ENCODE measurements at places on chromosomes 16 and 17.

GRCh38 chr17:42077755-42078154 is 20.5 kb downstream of the ZNF385C start:
- no peak for DNase-seq

DNA sequence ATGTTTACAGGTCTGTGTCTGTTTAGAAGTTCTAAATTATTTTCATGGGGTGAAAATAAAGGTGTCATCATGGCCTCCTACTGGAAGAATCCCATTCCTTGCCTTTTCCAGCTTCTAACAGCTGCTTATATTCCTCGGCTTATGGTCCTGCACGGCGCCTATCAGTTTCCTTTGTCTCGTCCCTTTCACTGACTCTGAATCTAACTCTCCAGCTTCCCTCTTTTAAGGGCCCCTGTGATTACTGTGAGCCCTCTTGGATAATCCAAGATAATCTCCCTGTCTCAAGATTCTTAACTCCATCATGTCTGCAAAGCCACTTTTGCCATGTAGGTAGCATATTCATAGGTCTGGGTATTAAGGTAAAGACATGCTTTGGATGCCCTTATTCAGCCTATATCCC is 441.0 kb upstream of the ERCC4 start:
- no peak for DNase-seq

DNA sequence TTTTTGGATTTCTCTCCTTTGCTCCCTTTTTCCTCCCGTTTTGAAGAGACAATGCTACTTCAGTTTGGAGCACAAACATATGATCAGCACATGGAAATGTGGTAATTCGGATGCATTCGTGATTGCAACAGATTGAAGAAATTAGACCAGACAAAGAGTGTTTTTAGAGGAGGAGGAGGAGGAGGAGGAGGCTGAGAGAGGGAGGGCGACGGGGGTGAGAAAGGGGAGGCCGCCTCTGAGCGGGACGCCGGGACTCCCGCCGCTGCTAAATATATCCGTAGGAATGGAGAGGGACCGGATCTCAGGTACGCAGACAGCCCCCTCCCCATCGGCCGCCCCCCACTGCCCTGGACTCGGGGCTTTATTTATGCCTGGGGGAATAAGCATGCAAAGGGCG is 179.3 kb downstream of the SEC14L1 start:
- no peak for DNase-seq

DNA sequence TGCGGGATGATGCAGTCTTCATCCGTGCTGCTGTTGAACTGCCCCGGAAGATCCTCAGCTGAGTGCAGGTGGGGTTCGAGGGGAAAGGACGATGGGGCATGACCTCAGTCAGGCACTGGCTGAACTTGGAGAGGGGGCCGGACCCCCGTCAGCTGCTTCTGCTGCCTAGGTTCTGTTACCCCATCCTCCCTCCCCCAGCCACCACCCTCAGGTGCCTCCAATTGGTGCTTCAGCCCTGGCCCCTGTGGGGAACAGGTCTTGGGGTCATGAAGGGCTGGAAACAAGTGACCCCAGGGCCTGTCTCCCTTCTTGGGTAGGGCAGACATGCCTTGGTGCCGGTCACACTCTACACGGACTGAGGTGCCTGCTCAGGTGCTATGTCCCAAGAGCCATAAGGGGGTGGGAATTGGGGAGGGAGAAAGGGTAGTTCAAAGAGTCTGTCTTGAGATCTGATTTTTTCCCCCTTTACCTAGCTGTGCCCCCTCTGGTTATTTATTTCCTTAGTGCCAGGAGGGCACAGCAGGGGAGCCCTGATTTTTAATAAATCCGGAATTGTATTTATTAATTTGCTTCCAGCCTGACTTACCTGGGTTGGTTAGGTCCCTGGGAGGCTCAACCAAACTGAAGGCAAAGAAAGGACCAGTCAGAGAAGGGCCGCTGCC is 5.8 kb downstream of the TRAF4 start:
- DNase-seq, result no peak

- DNase-seq, result peak; percentile 27
These were observed 574 bp downstream of the MPP3 start for GRCh38 chr17:43832168-43832975.

DNA sequence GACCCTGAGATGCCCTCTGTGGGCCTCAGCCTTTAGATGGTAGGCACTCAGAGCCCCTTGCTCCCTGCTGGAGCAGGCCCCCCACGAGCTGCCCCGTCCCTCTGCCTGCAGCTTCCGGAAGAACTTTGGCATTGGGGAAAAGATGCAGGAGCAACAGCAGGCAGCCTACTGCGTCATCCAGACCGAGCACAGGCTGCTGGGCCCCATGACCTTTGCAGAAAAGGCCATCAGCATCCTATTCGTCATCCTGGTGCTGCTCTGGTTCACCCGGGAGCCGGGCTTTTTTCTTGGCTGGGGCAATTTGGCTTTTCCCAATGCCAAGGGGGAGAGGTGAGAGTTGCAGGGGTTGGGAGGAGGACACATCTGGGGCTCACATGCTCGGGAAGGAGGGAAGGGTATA is 12.7 kb upstream of the FOXN1 start:
- no peak for DNase-seq

GRCh38 chr17:61384354-61384691 is 15.3 kb upstream of the TBX2 start:
- DNase-seq, result no peak

DNA sequence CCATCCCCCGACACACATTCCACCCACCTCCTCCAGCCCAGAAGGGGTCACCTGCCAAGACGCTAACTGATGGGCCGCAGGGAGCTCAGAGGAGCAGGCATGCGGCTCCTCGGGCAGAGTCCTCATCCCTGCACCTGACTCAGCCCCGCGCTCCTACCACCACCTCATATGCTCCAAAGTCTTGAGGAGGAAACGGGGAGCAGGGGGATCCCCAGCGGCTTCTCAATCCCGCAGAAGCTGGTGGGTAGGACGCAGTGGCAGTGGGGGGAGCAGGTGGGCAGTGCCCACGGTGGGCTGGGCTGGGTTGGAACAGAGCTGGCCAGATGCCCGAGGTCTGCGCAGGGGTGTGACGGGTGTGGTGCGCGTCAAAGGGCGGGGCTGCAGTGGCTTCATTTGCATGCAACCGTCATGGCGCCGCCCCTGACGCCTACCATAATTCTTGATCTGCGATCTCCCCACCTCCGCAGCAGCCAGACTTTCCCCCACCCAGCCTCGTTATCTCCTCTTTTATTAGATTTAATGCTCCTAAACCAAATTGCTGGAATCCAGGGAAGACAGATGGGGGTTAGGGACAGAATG is 39.0 kb upstream of the EMP2 start:
- no peak for DNase-seq

DNA sequence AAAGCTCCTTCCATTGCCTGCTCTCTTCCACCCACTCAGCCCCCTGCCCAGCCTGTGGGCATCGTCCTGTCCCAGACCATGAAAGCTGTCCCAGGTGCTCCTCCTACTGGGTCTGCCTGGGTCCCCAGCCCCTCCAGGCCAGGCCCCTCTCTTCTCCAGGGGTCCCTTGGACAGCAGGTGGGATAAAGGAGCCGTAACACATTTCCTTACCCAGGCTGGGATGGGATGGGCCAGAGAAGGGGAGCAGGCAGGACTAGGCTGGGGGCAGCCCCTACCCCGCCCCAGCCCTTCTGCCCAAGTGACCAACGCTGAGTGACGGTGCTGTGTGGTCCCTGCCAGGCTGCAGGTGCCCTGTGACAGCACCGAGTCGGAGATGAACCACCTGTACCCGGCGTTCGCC is 80.1 kb downstream of the MGAT5B start:
- no peak for DNase-seq

- DNase-seq, result no peak
These were observed at the start of gene CENPX for GRCh38 chr17:82022310-82022980. Gene CENPX, minus strand, starts transcription at chr17:82022878. Its CDS starts 17 bp downstream, at chr17:82022861.

DNA sequence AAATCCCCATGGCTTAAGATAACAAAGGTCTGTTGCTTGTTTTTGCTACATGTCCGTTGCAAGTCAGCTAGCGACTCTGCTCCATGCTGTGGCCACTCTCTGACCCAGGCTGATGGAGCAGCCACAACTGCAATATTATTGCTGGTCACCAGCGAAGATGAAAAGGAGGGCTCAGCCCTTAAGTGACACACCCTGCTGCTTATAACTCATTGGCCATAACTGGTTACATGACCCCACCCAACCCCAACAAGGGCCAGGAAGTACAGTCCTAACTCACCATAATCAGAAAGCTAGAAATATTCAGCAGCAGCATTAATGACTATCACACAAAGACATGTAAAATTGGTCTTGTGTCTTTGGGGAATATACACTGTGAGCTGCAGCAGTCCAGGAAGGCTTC is 224.3 kb downstream of the SOX9 start:
- DNase-seq, result no peak

- no peak for DNase-seq
These were observed 14.8 kb upstream of the ZFP90 start for GRCh38 chr16:68524069-68524820.

DNA sequence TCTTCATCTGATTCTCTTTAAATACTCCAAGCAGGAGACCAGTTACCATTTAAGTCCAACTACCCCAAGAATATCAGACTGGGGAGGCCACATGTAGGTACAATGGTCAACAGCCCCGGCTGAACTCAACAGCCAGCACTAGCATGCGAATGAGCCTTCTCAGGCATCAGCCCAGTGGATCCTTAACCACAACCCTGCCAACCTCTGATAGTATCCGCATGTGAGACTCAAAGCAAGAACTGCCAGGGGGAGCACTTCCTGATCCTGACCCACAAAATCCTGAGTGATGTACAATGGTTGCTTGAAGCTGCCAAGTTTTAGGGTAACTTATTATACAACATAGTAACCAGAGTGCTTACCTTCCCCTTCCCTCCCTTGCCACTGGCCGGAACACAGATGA is 4.0 kb downstream of the PYY start:
- DNase-seq, result no peak

GRCh38 chr17:1474402-1475189 is 17.9 kb downstream of the MYO1C start:
- DNase-seq, result no peak

GRCh38 chr17:40063187-40063771 is 514 bp downstream of the THRA start:
- DNase-seq, result no peak

GRCh38 chr16:86665319-86665675 is 86.9 kb downstream of the FOXL1 start:
- DNase-seq, result no peak

- DNase-seq, result no peak
These were observed 9.4 kb upstream of the PRPSAP2 start for GRCh38 chr17:18848501-18848900.

DNA sequence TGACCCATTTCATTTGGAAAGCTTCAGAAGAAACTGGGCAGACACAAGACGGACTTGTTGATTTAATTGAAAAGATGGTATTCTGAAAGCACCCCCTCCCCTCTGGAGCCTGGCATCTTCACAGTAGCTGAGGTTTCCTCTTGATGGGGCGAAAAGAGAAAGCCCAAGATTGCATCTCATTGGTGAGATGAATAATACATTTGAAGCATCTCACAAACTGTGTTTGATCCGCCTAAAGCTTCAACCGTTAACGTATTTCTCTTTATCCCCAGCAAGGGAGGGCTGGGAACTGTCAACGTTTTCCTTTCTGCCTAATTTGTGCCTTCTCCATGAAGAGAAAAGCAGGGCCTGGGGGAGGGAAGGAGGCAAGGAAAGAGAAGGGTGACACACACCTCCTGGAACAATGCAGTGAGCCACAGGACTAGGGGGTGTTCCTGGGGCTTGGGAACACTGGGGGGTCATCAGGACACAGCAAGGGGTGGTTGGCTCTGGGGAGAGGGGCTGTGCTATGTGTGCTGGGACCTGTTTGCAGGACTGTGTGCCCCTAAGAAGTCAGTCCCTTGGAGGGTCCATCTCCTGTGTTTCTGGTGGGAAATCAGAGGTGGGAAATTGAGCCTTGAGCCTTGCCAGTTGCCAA is 18.5 kb upstream of the PIPOX start:
- no peak for DNase-seq

GRCh38 chr16:64991001-64991400 is 130.9 kb downstream of the CDH11 start:
- no peak for DNase-seq

- DNase-seq, result no peak
These were observed 59.0 kb upstream of the CACNG5 start for GRCh38 chr17:66775881-66776400.

DNA sequence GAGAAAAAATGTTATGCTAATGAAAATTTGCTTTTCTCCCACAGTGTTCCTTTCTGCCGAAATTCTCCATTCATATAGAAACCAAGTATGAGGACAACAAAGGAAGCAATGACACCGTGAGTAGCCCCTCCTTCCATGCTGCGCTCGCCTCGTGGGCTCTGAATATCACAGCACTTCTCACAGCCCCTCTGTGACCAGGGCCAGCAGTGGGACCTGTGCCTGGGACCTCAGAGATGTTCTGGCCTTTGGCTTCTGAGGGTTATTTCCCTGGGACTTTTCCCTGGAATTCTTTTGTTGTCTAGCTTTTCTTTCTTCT is 139.6 kb upstream of the NOL11 start:
- no peak for DNase-seq

- DNase-seq, result no peak
These were observed 128.2 kb downstream of the USP22 start for GRCh38 chr17:20914658-20915057.

- no peak for DNase-seq
These were observed 468.0 kb downstream of the HS3ST3B1 start for GRCh38 chr17:14768923-14769322.

- peak; percentile 47 for DNase-seq
These were observed 13.5 kb downstream of the SPATA32 start for GRCh38 chr17:45248132-45248957.

GRCh38 chr17:56761387-56761786 is 72.3 kb downstream of the C17orf67 start:
- DNase-seq, result no peak

GRCh38 chr17:37283414-37283961 is 92.3 kb upstream of the C17orf78 start:
- DNase-seq, result no peak

GRCh38 chr16:2029350-2029749 is 2.6 kb downstream of the NHERF2 start:
- no peak for DNase-seq

- DNase-seq, result no peak
These were observed 28.5 kb upstream of the EFCAB13 start for GRCh38 chr17:47295037-47295873.

- peak; percentile 78 for DNase-seq
These were observed at the start of gene MEIOC for GRCh38 chr17:44655983-44656710. Gene MEIOC, plus strand, starts transcription at chr17:44656468. Its CDS starts 146 bp downstream, at chr17:44656614.

GRCh38 chr17:2948721-2949468 is 114.5 kb downstream of the OR1D5 start:
- no peak for DNase-seq

All from NCI-H510A (cell line).